H1 (cell line): ENCODE measurements at places on chromosomes 7 and 10.

- no peak overlapping the region for H3K4me3 ChIP-seq
- no peak overlapping the region for H3K27ac ChIP-seq
- peaks cover 9% of the 10 kb centered on the region for H3K4me1 ChIP-seq
- no peaks in the 10 kb centered on the region for H3K36me3 ChIP-seq
These were observed 28.4 kb downstream of the CDK6 start for GRCh38 chr7:92808006-92808405.

GRCh38 chr10:77417359-77417758 lies 220.2 kb downstream of the KCNMA1 start:
- H3K27ac ChIP-seq, result no peak overlapping the region
- no peaks in the 10 kb centered on the region for H3K36me3 ChIP-seq
- no peaks in the 10 kb centered on the region for H3K27me3 ChIP-seq
- H3K4me3 ChIP-seq, result no peak overlapping the region
- no peaks in the 10 kb centered on the region for H3K4me1 ChIP-seq

DNA sequence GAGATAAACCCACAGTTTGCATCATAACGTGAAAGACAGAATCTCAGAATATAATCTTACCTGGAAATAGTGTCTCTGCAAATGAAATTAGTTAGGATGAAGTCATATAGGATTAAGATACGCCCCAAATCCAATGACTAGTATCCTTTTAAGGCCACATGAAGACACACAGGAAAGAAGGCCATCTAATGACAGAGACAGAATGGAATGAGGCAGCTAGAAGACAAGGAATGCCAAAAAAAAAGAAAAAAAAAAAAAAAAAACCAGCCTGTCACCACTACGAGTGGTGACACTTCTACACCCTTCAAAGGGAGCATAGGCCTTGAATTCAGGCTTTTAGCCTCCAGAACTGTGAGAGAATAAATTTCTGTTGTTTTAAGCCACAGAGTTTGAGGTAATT lies 82.9 kb downstream of the HYCC1 start:
- no peaks in the 10 kb centered on the region for H3K4me1 ChIP-seq
- no peaks in the 10 kb centered on the region for H3K36me3 ChIP-seq
- H3K27ac ChIP-seq, result no peak overlapping the region
- no peaks in the 10 kb centered on the region for H3K27me3 ChIP-seq

- no peaks in the 10 kb centered on the region for H3K36me3 ChIP-seq
- no peak overlapping the region for H3K4me3 ChIP-seq
- no peak for DNase-seq
- no peaks in the 10 kb centered on the region for H3K27me3 ChIP-seq
These were observed 6.7 kb downstream of the BHLHA15 start for GRCh38 chr7:98217623-98218582.

GRCh38 chr7:50206453-50207250 lies 97.9 kb upstream of the IKZF1 start:
- no peaks in the 10 kb centered on the region for H3K4me1 ChIP-seq
- H3K27ac ChIP-seq, result no peak overlapping the region
- H3K4me3 ChIP-seq, result no peak overlapping the region
- no peaks in the 10 kb centered on the region; the same call in 1 of the 2 replicates for H3K27me3 ChIP-seq

DNA sequence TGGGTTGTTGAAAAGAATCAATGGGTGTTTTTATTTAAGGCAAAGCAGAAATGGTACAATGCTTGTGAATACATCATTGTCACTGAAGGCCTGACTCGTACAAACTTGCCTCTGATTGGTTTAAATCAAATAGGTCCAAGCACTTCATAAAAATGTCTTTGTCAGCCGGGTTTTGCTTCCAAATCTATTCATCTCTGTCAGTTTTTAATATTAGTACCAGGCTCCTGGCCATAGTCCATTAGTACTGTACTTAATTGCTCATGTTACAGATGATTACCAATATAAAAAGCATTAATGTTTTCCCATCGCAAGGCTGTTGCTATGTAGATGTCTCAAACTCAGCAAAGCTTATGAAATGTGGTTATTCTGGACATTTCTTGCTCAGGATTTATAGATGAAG lies 171.9 kb downstream of the ARID5B start:
- H3K36me3 ChIP-seq, result no peaks in the 10 kb centered on the region
- no peak overlapping the region for H3K4me3 ChIP-seq
- no peaks in the 10 kb centered on the region for H3K4me1 ChIP-seq
- no peaks in the 10 kb centered on the region for H3K27me3 ChIP-seq

DNA sequence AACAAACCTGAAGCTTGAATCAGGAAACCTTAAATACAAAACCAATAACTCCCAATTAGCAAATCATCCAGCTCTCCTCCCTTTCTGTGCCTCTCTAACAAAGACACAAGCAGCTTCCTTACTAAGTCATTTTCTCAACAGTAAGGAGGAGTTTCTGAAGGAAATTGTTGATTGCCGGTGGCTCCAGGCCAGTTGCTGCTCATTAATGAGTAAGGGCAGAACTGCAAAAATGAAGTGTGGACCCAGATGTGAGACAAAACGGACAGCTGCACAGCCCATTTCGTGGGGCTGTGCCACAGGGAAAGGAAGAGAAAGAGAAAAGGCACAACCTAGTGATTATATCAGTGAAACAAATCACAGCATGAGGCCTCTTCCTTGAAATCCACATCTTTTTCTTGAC lies 42.8 kb upstream of the RHOBTB1 start:
- H3K36me3 ChIP-seq, result no peaks in the 10 kb centered on the region
- no peaks in the 10 kb centered on the region for H3K4me1 ChIP-seq
- no peak for DNase-seq
- no peaks in the 10 kb centered on the region for H3K27me3 ChIP-seq

GRCh38 chr7:36039243-36039642 lies 113.8 kb upstream of the EEPD1 start:
- peaks cover 12% of the 10 kb centered on the region for H3K4me1 ChIP-seq
- DNase-seq, result no peak
- H3K36me3 ChIP-seq, result no peaks in the 10 kb centered on the region
- H3K27me3 ChIP-seq, result no peaks in the 10 kb centered on the region

- H3K4me3 ChIP-seq, result no peak overlapping the region
- no peaks in the 10 kb centered on the region for H3K27me3 ChIP-seq
- no peak for DNase-seq
- H3K36me3 ChIP-seq, result no peaks in the 10 kb centered on the region
These were observed 184.5 kb downstream of the ADAM12 start for GRCh38 chr10:126203746-126204145.
